ENCODE measurements at places on chromosomes 1 and 21.
A peak's percentile ranks its signal among the peaks of the same experiment; 100 is the strongest.

DNA sequence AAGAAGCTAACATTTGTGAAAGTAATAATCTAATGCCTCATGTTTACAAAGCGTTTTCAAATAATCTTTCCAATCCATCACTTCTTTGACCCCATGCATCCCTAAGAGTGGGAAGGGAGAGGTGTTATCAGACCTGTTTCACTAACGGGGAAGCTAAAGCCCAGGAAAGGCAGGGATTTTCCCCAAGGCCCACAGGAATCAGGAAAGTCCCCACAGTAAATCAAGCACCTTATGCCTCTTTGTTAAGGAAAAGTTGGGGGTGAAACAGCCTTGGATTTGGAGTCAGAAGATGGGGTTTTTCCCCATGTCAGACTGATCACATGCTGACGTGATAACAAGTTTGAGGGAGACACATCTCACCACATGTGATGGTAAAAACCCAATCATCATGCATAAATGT, 20.0 kb upstream of the ANGPTL7 start:
- DNase-seq = no peak

GRCh38 chr1:246793356-246793896, 69.2 kb downstream of the SCCPDH start:
- no peak for DNase-seq

GRCh38 chr1:182552527-182552926, 36.5 kb downstream of the RNASEL start:
- DNase-seq = no peak

DNA sequence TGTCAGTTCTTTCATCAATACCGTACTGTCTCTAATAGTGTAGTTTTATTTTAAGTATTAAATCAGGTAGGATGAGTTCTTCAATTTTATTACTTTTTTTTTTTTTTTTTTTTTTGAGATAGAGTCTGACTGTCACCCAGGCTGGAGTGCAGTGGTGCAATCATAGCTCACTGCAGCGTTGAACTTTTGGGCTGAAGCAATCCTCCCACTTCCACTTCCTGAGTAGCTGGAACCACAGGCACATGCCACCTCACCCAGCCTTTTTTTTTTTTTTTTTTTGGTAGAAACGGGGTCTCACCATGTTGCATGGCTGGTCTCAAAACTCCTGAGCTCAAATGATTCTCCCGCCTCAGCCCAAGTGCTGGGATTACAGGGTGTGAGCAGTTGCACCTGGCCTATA, 44.3 kb downstream of the INAVA start:
- DNase-seq = no peak

DNA sequence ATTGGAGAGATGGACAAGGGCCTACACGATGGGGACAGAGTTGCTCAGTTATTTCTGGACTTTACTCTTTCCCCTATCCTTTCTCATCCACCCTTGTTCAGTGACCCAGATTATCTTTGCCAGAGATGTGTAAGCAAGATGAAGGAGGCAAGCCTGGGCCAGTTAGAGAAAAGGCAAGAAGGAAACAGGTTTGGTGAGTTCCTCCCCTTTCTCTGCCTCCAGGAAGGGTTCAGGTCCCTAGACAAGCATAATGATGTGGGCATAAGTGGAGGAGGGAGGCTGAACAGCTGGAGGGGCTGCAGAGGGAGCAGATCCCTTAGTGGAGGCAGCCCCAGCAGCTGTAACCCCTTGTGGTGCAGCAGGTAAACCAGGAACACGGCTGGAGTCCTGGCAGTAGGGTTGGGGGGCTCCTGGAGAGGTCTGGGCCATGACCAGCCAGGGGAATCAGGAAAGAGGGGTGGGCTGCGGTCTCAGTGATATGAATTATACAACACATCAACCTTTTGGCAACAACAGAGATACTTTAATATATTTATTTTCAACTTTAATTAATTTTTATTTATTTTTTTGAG, 9.2 kb upstream of the CDC42 start:
- DNase-seq = no peak

GRCh38 chr1:40553017-40553416, 21.6 kb downstream of the ZNF684 start:
- DNase-seq = no peak

DNA sequence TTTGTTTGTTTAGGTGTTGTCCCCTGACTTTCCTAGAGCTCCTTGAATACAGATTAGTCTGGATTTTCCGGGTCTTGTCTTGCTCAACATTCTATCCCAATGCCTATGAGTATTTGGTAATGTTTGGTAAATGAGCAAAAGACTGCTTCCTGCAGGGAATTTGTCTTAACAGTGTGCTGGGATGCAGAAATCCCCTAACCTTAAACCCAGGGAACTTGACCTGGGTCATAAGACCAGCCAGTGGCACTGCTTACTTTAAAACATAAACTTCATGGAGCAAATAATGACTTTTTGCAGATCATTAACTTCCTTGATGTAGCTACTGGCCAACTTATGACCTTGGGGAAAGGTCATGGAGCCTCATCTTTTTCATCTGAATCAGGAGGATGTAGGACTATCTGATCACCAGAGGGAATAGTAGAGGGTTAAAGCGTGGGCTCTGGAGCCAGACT, 27.2 kb downstream of the TCEANC2 start:
- DNase-seq = no peak

GRCh38 chr1:209850342-209850979, 22.7 kb downstream of the UTP25 start:
- no peak for DNase-seq

DNA sequence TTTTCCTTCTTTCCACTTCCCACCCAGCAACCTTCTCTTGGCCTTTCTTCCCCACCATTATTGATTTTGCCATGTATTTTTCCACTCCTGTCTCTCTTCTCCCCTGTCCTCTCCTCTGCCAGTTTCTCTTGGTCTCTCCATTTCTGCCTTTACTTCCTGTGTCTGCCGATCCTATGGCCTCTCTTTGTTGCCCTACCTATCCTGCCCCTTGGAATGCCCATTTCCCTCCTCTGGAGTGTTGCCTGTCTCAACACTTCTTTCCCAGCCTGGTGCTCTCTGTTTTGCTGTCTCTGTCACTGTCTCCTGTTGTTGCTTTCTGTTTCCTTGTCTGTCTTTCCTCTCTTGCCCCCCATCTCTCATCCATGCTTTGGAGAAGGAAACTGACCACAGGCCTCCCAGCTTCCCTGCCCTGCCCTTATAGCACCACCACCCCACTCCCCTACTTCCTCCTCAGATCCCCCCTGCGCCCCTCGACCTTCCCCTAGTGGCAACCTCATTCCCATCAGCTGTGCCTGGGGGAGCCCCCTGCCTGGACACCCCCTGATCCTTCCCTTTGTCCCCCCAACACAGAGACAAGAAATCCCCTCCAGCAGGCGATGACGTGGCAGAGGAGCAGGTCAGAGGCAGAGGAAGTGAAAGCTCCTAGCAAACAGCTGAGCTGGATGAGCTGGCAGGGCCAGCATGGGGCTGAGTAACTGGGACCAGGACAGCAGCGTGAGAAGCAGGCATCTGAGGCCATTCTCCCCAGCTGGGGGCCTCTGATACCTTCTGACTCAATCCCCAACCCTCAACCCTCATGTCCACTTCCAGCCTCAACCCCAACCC, 6.6 kb upstream of the ETV3L start:
- peak; percentile 49 for DNase-seq

DNA sequence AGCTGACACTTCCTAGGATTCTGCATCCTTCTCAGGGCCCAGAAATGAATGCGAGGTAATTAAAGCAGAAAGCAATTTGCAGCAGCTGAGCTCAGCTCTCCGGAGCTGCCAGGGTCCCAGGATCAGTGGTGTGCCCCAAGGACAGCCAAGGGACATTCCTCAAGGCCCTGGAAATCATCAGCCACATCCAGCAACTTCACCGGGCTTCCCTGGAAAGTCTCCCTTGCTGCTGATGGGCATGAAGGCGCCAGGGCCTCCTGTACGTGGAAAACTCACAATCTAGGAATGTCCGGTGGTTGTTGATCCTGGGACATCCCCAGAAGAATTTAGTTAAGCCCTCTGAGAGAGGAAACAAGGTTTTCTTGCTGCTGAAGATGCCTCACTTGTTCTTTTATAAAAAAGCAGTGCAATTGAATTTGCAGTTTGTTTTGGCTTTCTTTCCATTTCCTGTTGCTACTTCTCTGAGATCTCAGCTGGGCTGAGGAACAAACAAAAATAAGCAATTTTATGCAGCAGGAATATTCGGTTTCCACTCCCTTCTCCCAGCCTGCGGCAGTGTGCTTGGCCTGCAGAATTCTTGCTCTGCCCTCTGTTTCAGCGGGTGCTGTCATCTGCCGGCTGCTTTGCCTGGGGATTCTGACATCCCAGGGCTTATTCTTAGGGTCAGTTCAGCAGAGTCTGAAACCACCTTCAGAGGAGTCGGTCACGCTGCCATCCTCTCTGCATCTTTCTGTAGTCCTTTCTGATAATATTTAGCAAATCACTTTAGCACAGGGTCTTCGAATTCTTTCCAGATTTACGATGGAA, 85.9 kb downstream of the TCP10L start:
- DNase-seq = no peak

GRCh38 chr1:2260917-2261316, 32.8 kb downstream of the SKI start:
- DNase-seq = no peak

DNA sequence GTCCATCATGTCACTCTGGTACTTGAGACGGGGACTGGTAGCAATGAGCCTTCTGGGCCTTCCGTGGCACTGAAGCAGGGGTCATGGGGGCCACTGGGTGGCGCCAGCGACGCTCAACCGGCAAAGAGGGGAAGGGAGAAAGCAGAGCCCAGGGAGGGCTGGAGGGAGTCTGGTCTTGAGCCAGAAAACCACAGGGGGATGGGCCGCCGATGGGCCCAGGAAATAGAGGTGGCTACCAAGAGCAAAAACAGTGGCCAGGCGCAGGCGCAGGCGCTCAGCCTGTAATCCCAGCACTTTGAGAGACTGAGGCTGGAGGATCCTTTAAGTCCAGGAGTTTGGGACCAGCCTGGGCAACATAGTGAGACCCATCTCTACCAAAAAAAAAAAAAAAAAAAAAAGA, 21.8 kb downstream of the EXOC8 start:
- DNase-seq = no peak

- no peak for DNase-seq
Observed at GRCh38 chr1:199909137-199909536, 118.4 kb upstream of the NR5A2 start.

- DNase-seq = no peak
Observed at GRCh38 chr1:39148942-39149341, 55.6 kb upstream of the MACF1 start.

- no peak for DNase-seq
Observed at GRCh38 chr1:181777286-181777685, 284.2 kb downstream of the ZNF648 start.

GRCh38 chr1:43493661-43494450, 36.8 kb upstream of the PTPRF start:
- DNase-seq = no peak

- DNase-seq = no peak
Observed at GRCh38 chr1:115842948-115843347, 2.0 kb upstream of the NHLH2 start.

DNA sequence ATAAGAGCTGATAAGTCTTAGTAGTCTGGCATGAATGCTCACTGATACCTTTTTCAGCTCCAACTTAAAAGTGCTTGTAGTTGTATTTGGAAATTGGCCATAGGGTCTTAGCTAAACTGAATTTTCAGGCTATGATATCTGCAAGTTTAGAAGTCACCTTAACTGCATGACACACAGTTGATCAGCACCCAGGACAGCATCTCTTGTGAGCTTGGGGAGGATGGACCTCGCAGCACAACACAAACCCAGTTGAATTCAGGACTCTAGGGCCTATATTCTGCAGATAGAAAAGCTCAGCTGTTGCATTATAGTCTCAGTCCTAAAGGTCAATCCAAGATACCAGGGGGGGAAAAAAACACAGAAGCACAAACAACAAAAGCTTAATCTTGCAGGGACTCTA, 394.3 kb downstream of the KCNH1 start:
- no peak for DNase-seq

GRCh38 chr1:152513081-152513480, 1.2 kb upstream of the CRCT1 start:
- no peak for DNase-seq

DNA sequence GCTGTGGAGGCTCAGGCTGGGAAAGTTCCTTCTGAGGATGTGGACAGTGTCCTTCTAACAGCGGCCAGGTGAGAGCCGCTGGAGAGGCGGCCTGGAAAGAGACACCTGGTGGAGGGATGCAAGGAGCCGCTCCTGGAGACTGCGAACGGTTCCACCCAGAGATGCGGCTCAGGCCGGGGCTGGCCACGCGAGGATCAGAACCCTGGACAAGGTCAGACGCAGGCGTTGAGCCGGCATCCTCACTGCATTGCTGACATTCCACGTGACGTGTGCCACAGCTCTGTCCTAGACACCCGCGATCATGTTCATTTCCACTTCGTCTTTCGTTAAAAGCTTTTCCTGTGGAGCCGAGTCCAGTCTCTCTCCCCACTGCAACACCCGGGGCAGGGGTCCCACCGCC, 28.8 kb downstream of the CFAP74 start:
- DNase-seq = no peak

- DNase-seq = peak; percentile 13
Observed at GRCh38 chr21:35932232-35932911, 128.0 kb downstream of the SETD4 start.

DNA sequence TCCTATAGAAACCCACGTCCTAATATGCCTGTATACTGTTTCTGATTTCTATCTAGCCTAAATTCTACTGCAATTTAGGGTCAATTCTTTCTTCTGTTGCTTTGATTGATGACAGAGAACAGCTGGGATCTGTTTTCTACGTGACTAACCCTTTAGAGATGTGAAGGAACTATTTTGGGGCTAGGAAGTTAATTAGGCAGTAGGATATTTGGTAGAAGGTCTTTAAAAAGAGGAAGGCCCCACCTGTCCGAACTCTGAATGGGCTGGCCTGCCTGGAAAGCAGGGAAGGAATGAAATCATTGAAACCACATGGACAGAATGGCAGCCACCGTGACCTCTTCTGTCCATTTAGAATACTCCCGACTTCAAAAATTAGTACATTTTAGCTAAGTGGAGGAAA, 21.0 kb downstream of the EIF2D start:
- no peak for DNase-seq

DNA sequence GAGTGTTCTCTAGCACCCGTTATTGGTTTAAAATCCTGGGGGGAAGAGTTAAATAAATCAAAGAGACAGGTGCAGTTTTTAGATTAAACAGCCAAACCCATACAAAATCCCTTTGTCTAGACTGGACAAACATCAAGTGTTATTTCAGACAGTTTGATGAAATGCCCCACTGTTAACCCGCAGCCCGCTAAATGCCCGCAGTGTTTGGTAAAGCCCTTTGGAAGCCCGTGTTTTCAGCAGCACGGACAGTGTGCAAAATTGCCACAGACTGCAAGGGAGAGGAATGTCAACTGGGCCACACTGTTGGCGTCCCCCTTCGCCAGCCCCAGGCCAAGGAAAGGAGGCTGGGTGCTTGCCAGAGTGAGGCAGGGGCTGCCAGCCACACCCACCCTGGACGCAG, 26.6 kb downstream of the AJAP1 start:
- DNase-seq = peak; percentile 60

GRCh38 chr1:53637511-53638359, 101.2 kb downstream of the GLIS1 start:
- DNase-seq = no peak

- DNase-seq = no peak
Observed at GRCh38 chr1:3217181-3217641, 148.2 kb downstream of the PRDM16 start.

GRCh38 chr1:61797045-61797755, 54.9 kb downstream of the PATJ start:
- DNase-seq = no peak

GRCh38 chr1:43463479-43463878, 9.7 kb upstream of the HYI start:
- DNase-seq = no peak

Data from frontal cortex (tissue), 4 donors.